ENCODE measurements at places on chromosomes 7 and 10.
A peak's percentile ranks its signal among the peaks of the same experiment; 100 is the strongest.

DNA sequence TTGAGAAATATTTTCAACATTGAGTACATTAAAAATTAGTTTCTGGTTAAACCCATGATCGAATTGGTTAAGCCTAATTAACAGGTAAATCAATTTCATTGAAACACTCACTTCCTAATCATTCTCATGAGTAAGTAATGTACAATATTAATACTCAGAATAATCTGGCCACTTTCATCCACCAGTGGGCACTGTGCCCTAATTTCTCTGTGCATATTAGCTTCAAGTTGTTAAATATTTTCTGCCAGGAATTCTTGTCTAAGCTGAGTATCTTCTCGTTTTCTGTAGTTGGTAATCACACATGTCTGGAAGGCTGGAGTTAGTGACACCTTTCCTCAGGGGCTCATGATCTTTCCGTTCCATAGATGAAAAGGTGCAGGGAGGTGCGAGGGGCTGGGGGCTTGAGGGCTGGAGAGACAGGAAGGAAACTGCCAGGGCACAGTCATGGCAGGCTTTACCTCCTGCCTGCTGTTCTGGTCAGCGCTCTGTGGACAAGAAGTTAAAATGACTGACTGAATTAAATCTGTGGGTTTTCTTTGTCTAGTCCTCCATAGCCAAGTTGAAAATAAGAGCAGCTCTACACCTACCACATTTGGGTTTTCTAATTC lies 71.9 kb downstream of the WIPF3 start:
- DNase-seq = no peak

GRCh38 chr10:132593389-132593788 lies 55.8 kb downstream of the INPP5A start:
- no peak for DNase-seq

GRCh38 chr7:12257582-12257981 lies 46.5 kb downstream of the TMEM106B start:
- DNase-seq = peak; percentile 7

- no peak for DNase-seq
Measured at GRCh38 chr10:74947781-74948401, 121.5 kb downstream of the KAT6B start.

DNA sequence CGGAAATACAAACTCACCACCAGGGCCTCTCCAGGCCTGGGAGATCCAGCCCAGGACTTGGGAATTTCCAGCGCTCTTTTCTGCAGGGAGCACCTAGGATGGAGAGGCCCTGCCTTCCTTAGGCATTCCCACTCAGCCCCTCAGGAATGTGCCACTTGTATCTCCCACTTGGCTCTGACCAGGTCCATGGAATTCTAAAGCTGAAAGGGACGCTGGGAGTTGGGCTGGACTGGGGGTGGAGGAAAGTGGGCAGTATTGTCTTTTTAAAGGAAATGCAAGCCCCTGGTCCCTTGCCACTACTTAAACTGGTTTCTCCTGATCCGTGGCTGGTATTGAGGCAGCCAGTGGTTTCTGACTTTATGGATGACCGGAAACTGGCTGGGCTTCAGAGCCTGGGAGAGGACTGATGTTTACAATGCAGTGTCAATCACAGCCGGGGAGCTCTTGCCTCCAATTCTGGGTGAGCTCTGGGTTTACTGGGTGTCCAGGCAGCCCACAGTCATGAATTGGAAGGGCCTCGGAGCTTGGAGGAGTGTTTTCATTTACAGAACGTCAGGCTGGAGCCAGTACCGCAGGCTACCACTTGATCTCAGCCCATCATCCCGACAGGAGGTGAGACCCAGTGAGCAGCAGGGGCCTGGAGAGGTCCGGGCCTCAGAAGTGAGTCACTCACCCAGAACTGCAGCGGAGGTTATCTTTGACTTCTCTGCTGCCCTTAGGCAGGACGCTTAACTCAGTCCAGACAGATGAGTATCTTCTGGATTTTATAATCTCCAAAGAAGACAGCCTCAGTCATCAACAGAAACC lies 27.3 kb downstream of the AGAP3 start:
- DNase-seq = no peak

- DNase-seq = peak; percentile 16
Measured at GRCh38 chr7:125363873-125364272, 434.2 kb upstream of the POT1 start.

DNA sequence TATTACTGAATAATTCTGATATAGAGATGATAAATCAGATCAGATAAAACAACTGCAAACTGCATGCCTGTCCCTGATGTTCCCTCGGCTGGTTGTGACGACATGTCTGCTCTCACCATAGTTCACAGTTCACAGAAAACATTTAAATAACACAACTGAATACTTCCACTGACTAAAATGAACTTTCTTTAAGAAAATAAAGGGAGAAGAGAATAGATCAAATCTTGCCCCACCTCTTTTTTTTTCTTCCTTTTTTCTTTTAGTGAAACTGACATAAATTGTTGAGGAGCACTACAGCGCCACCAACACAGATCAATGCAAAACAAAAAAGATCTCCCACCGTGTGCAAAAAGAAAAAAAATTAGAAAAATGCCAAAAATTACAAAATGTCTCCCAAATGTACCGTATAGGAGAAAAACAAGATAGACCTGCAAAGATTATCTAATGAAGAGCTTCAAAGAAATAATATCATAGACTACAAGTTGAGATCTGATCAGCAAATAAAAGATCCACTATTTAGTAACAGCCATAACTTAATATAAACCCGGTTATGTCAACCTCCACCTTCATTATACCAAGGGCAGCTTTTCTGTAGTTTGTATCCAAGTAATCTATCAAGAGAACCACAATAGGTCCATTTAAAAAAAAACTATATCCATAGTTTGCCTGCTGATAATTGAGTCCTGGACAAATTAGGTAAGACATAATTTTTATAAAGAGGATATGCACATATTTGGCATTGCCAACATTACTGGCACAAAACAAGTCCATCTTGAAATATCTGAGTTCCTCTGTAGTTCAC lies 30.7 kb upstream of the EPC1 start:
- no peak for DNase-seq

- DNase-seq = no peak
Measured at GRCh38 chr10:71188201-71188600, 24.2 kb upstream of the UNC5B start.

- DNase-seq = no peak
Measured at GRCh38 chr10:3935933-3936359, 150.9 kb upstream of the KLF6 start.

GRCh38 chr7:120920591-120921274 lies 29.8 kb upstream of the ING3 start:
- no peak for DNase-seq

DNA sequence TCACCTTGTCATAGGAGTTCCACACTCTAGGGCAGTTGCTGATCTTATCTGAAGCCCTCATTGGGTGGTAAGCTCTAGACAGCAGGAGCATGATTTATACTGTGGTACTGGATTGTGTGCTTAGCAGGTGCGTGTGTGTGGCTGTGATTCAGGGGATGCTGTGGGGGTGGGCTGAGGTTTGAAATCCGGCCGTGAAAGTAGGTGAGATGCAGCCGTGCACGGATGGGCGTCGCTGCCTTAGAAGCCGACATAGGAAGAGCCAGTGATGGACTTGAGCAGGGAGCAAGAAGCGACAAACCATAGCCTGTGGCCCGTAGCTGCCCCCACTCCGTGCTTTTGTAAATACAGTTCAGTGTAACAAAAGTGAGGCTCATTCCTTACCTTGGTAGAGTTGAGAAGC lies 38.2 kb downstream of the PROSER2 start:
- DNase-seq = no peak

- DNase-seq = no peak
Measured at GRCh38 chr7:31890198-31890597, 180.0 kb downstream of the PDE1C start.

- no peak for DNase-seq
Measured at GRCh38 chr7:151351967-151352366, 10.4 kb downstream of the NUB1 start.

GRCh38 chr7:91330866-91331265 lies 66.6 kb downstream of the FZD1 start:
- peak; percentile 4 for DNase-seq

- DNase-seq = no peak
Measured at GRCh38 chr7:137519181-137519691, 175.7 kb upstream of the PTN start.

- no peak for DNase-seq
Measured at GRCh38 chr7:30917216-30917893, 5.7 kb downstream of the AQP1 start.

DNA sequence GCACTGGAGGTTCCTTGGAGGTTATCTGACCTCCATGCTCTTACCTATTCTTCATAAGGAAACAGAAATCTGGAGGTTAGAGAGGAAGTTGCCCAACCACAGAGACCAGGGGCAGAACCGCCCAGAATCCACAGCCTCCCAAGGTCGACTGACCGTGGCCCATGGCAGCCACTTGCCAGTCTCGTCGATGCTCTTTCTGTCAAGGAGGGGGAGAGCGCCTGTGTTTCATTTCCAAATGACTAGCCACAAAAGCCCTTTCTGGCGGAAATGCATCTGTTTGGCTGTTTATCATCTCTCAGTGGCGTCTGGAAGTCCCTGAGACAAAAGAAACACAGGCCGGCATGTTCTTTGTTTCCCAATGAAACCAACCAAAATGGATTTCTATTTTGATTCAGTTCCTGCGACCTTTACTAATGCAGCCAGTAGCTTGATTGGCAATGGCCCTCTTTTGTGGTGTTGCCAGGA lies 2.9 kb downstream of the RAMP3 start:
- DNase-seq = no peak

GRCh38 chr10:28677888-28678686 lies 766 bp downstream of the BAMBI start:
- no peak for DNase-seq

- no peak for DNase-seq
Measured at GRCh38 chr7:44220046-44220357, 19.2 kb downstream of the YKT6 start.
